Activated effector memory CD4-positive, alpha-beta T cell treated with Interleukin-2 at 50 U/mL for 16 hours (primary cell): ENCODE measurements at places on chromosomes 3 and 15.
A peak's percentile ranks its signal among the peaks of the same experiment; 100 is the strongest.

GRCh38 chr15:29969562-29970401, 113.0 kb upstream of the GOLGA8J start:
- DNase-seq = no peak

DNA sequence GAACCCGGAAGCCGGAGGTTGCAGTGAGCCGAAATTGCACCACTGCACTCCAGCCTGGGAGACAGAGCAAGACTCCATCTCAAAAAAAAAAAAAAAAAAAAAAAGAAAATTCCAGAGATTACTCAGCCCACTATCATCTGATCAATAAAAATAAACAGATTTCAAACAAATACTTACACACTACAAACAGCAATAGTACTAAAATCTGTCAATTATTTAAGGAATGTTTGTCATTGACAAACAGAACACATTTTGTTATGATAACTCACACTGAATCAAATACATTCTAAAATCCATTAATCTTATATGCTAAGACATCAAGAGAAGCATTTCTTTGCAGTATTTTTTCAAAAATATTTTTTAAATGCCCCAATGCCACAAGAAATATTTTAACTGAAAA, 7.6 kb downstream of the MYO9A start:
- no peak for DNase-seq

GRCh38 chr3:9934235-9934621, 594 bp downstream of the CRELD1 start:
- DNase-seq = no peak

GRCh38 chr3:138434875-138435772, 708 bp downstream of the ESYT3 start:
- DNase-seq = no peak

GRCh38 chr15:26773067-26773877, 406 bp upstream of the GABRB3 start:
- no peak for DNase-seq

- no peak for DNase-seq
Measured at GRCh38 chr15:92907896-92908712, 8.0 kb downstream of the CHD2 start.

DNA sequence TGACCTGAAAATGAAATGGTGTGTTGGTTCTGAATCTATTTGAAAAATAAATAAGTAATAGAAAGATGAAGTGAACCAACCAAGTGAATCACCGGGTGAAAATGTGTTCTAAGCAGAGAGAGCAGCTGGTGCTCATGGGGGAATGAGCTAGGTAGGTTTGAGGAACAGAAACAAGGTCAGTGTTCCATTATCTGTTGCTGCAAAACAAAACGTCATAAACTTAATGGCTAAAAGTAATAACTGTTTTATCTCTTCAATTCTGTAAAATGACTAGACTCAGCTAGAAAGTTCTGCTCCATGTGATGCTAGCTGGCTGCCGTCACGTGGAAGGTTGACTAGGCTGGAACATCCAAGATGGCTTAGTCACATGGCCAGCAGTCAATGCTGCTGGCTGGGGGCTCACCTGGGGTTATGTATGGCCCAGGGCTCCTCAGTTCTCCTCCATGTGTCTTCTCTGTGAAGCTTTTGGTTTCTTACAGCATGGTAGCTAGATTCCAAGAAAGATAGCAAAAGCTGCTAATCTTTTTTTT, 13.3 kb upstream of the SH3BP5 start:
- peak; percentile 6 for DNase-seq

DNA sequence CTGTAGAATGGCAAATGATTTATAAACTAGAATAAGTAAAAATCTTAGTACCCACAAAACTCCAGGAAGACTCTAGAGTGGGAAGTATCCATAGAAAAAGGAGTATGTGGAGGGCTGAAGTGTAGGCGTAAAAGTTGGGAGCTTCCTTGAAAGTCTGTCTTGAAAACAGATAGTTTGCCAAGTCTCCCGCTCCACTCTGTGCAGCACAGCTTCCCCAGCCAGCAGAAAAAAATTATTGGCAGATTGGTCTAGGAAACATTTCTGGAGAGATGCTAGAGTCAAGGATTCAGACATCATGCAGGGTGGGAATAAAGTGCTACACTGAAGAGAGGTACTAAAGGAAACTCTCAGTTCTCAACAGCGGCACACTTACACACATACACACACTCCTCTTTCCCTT, 53.4 kb upstream of the CD200R1L start:
- DNase-seq = no peak

- no peak for DNase-seq
Measured at GRCh38 chr3:152100491-152101132, 168.1 kb upstream of the MBNL1 start.

DNA sequence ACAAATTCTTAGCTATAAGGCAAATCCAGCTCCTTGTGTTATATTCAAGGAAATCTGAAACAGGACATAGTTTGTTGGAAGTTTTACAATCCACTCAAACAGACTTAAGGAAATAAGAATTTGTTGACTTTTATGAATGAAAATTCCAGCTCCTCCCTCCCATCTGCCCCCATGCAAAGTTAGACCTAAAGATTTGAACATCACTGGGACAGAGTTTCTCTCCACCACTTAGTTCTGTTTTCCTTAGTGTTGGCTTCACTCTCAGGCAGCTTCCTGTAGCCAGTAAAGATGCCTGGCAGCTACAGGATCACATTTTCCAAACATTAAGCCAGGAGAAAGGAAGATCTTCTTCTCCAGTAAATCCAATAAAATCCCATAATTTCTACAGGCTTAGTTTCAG, 265.0 kb downstream of the TAFA4 start:
- no peak for DNase-seq

DNA sequence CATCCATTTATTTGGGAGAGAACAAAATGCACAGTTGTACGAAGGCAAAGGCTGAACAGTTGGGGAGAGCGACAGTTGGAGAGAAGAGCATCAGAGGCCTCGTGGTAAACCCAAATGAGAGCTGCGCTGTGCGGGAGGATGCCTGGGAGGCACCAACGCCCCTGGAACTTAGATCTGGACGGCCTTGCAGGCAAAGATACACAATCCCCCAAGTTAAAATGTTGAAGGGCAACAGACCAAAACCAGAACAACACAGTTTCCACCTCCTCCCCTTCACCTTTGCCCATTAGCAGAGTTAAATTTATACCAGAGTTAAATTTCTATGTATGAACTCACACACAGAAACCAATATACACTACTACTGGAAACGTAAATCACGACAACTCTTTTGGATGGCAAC, 339.6 kb downstream of the RORA start:
- DNase-seq = no peak
